ENCODE measurements at places on chromosomes 16 and 17.

- DNase-seq, result peak; percentile 84
These were observed 1.4 kb upstream of the HES7 start for GRCh38 chr17:8125154-8125946.

DNA sequence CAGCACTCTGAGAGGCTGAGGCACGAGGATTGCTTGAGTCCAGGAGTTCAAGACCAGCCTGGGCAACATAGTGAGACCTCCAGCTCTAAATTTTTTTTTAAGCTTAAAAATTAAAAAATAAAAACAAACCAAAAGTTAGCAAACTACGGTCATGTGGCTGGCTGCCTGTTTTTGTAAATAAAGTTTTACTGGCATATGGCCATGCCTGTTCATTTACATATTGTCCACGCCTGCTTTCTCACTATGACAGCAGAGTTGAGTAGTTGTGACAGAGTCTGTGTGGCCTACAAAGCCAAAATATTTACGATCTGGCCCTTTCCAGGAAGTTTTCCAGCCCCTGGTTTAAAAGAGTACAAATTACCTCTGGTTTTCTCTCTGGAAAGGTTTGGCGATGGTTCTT lies 3.3 kb downstream of the SLX4 start:
- DNase-seq, result no peak

GRCh38 chr17:64097196-64097936 lies 32.6 kb downstream of the ERN1 start:
- no peak for DNase-seq

- DNase-seq, result no peak
These were observed 1.0 kb downstream of the SLC47A1 start for GRCh38 chr17:19534562-19535149.

DNA sequence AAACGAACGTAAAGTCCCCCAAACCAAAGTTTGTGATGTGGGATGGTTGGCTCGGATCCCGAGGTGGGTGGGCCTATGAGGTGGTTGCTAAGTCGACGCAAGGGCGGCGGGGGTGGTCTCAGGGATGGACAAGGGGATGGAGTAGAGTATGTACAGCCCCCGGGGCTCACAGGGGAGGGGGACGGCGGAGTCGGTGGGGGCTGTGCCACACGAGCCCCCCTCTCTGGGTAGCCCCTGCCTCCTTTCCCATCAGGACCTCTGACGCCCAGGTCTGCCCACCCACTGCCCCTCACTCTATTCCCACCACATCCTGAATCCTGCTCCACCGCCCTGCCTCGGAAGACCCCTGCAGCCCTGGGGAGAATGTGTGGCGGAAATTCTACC lies 15.2 kb downstream of the IL34 start:
- DNase-seq, result no peak

DNA sequence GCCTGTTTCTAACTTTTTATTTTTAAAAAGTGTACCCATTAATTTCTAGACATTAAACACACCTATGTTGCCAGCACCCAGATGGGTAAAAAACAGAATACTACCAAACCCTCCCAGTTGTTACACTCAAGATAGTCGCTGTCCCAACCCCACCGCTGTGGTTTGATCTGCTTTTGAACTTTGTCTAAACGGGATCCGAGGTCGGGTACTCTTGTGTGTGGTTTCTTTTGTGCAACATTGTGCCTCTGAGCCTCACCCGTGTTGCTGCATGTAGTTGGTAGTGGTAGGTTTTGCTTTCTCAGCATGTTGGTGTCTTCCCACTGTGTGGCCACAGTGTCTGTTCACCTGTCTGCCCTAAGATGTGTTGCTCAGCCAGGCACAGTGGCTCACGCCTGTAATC lies 4.3 kb downstream of the KLHL36 start:
- DNase-seq, result peak; percentile 12

GRCh38 chr16:65545413-65545956 lies 423.6 kb upstream of the CDH11 start:
- DNase-seq, result no peak

- DNase-seq, result no peak
These were observed 12.7 kb upstream of the CD300LD start for GRCh38 chr17:74604761-74605160.

GRCh38 chr16:66390346-66391108 lies 24.0 kb downstream of the CDH5 start:
- no peak for DNase-seq

DNA sequence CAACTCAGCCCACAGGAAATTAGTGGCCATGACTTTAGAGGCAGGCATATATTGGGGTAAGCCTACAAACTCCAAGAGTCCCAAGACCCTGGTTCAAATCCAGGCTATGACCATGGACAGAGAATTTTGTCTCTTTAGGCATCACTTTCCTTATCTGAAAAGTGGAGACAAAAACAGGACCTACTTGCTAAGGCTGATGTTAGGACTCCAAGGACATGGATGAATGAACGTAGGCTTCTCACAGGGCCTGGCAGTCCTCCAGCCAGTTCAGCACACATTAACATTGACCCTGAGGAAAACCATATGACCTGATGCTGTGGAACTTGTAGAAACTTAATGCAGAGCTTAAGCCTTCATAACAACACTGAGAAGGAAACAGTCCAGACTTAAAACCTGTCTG lies 1.4 kb downstream of the FKBP10 start:
- DNase-seq, result no peak

GRCh38 chr17:10328971-10329923 lies 43.6 kb downstream of the MYH13 start:
- DNase-seq, result no peak

GRCh38 chr16:77591347-77591746 lies 131.0 kb upstream of the NUDT7 start:
- DNase-seq, result no peak

GRCh38 chr16:84518804-84519341 lies 14.4 kb upstream of the MEAK7 start:
- peak; percentile 56 for DNase-seq

- DNase-seq, result peak; percentile 50
These were observed 15.6 kb upstream of the AURKB start for GRCh38 chr17:8225813-8226535.

DNA sequence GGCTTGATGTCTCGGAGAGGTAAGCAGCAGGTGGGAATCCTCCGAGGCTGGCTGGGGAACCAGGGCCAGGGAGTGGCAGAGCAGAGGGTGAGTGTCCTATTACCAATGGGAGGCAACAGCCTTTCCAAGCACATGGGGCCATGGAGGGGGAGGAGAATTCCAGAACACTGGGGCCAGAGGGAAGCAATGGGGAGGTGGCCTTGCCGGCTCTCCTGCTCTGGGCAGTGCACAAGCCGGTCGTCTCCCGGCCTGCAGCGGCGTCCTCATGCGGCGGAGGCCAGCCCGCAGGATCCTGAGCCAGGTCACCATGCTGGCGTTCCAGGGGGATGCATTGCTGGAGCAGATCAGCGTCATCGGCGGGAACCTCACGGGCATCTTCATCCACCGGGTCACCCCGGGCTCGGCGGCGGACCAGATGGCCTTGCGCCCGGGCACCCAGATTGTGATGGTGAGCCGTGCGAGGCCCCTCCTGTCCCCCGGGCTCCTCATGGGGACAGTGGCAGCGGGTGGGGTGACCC lies 21.9 kb downstream of the SGSH start:
- DNase-seq, result no peak

GRCh38 chr17:34201767-34202166 lies 53.3 kb upstream of the CCL2 start:
- no peak for DNase-seq

DNA sequence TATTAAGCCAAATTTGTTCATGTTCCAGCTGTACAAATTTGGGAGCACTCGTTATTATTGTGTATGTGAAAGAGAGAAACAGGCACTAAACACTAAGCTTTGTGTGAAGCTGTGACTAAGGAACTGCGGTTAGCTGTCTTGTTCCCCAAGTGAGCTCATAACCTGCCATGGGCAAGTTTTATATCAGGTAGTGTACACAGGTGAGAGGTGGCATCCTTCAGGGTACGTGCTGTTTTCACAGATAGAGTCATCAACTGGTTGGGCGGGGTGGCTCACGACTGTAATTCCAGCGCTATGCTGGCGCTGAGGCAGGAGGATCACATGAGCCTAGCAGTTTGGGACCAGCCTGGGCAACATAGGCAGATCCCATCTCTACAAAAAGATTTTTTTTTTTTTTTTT lies 2.8 kb downstream of the DNAJA3 start:
- no peak for DNase-seq

GRCh38 chr16:82331974-82332750 lies 162.1 kb upstream of the MPHOSPH6 start:
- no peak for DNase-seq

- no peak for DNase-seq
These were observed 22.8 kb downstream of the CPNE2 start for GRCh38 chr16:57115168-57115513.

DNA sequence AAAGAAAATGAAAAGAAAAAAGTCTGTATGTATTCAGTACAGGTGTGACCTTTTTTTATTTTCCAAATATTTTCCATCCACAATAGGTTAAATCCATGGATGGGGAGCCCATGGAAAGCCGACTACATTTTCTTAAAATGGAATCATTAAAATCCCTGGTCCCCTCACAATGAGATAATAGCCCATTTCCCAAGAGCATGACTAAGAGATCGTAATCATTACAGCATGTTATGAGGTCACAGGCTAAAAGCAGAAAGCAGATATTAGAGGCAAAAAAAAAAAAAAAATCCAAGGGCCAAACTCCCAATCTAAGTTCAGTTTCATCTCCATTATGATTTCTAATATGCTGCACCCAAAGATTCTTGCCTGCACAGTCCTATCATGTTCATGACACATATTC lies 44.7 kb downstream of the CYTH1 start:
- DNase-seq, result no peak

GRCh38 chr17:40347319-40348135 lies 17.0 kb downstream of the GJD3 start:
- no peak for DNase-seq

GRCh38 chr17:46106966-46107644 lies 86.1 kb downstream of the KANSL1 start:
- DNase-seq, result no peak

DNA sequence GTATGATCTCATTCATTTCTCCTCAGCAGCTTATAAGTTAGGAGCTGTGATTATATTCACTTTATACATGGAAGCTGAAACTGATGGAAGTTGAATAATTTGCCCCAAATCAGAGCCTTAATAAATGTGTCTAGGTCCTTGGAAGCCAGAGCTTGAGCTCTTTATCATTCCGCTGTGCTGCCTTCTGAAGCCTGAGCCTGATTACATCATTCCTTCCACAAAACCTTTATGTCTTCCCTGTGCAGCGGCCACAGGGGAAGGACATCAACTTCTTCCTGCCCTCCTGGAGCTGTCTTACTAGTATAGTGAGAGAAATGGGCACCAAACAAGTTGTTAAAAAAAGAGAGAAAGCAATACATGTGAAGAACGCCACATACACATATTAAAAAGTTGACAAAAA lies 6.8 kb downstream of the TNRC6C start:
- DNase-seq, result no peak

- no peak for DNase-seq
These were observed 142.9 kb downstream of the CDK5R1 start for GRCh38 chr17:32629563-32630190.

GRCh38 chr16:17177242-17177958 lies 293.4 kb downstream of the XYLT1 start:
- no peak for DNase-seq

GRCh38 chr16:86590501-86591144 lies 12.3 kb downstream of the FOXL1 start:
- DNase-seq, result no peak

DNA sequence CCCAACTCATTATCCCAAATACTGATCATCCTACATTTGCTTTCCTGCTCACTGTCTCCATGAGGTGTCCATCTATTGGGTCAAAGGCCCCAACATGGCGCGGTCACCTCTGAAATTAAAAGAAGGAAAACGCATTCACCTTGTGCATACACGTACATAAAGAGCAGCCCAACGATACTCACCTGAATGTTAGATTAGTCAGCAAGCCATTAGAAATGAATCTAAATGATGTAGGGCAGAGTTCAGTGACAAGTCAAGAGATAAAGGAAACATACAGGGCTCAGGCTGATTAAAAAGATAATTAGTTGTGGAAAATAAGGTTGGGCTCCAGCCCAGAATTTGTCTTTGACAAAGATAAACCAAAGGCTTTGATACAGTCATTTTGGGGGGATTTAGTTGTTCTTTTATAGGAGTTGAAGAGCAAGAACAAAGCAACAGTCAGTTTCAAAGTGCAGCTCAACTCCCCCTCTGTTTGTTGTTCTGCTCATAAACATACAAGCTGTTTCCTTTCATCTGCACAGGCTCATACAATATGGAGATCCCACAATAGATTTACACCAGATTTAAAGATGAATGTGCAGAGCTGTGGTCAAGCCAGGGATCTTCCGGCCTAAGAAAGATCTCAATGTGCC lies 21.1 kb downstream of the NXPH3 start:
- DNase-seq, result no peak

Data from T-helper 9 cell (primary cell).